ENCODE measurements at places on chromosomes 7 and 10.

DNA sequence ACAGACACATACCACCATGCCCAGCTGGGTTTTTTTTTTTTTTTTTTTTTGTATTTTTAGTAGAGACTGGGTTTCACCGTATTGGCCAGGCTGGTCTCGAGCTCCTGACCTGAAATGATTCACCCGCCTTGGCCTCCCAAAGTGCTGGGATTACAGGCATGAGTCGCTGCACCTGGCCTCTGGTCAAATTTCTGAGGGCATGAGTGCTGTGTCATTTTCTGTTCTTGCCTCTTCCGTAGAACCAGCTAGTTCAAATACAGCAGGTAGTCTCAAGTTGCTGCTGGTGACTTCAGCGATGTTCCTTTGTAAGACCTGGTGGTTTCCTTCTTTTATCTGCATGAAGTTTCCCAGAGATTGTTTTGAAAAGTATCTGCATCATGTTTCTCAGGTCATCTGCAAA, 134.8 kb upstream of the SHH start:
- DNase-seq, result no peak

DNA sequence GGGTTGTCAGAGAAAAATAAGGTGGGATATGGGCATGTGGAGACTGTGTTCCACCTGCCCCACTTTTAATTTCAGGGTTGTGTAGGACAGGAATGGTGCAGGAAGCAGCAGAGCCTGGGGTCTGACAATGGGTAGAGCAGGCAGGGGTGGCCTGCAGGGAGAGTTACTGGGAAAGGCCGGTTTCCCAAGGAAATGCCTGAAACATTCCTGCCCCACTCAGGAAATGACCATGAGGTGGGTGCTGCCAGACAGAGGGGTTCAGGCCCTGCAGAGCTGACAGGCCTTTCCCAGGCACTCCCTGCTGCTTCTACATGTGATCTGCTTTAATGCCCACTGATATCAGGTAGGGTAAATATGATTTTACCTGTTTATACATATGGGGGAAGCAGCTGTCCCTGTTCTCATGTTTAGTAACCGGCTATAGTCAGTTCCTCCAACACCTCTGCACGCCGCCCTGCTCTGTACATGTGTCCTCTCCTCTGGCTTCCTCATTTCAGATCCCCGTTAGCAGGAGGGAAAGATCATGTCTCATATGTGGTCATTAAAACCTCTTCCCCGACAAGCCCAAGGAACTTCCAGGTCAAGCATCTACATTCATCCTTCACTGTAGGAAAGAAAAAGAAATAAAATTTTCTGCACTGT, 118.6 kb upstream of the PRSS58 start:
- no peak for DNase-seq

GRCh38 chr7:3733541-3734140, 432.6 kb downstream of the SDK1 start:
- no peak for DNase-seq

DNA sequence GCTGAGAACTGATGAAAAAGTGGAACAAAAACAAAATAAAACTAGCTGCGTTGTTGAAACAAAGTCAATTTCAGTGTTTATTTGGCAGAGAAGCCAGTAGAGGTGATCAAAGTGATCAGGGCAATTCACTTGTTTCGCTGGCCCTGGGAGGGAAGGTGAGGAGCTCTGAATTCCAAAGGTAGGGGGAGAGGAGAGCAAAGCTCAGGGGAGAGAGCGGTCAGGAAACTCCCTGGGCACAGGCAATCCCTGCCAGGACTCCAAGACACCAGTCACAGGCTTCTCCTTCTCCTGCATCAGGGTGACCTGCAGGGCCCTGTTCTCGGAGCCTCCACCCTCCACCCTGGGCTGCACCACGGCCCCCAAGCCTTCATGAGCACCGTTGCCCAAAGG, 6.8 kb upstream of the KIAA1217 start:
- DNase-seq, result no peak

DNA sequence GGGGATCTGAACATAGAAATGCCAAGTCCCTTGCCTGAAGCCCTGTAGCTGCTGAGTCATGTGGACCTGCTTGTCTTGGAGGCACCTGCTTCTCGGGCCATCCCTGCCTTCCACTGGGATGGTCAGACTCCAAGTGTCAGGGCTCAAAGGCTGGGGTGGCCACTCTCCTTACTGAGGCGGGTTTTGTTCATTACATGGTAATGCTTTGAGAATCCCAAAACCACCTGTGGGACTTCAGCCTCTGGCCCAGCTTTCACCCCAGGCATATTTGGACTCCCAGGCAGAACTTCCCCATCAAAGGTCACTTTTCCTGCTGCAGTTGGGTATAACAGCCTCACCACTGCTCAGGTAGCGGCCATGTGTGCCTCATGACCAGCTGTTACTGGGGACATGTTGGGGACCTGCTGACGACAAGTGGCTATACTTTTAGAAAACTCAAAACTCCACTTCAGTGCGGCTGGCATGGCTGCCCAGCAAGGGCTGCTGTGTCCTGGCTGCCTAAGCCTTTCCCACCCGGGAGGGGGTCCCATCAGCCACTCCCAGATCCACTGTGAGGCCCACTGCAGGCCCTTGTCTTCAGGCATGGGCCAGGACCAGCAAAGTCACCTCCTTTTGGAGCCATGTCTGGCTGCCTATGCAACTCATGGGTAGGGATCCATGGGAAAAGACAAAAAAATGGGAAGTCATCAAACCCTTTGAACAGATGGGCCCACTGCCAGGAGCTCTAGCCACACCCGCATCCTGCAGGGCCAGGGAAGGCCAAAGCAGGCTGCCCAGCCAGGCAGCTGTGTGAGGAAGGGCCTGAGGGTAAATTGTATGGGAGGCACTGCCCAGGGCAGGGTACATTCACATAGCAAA, 96.7 kb downstream of the ARHGAP22 start:
- DNase-seq, result no peak

DNA sequence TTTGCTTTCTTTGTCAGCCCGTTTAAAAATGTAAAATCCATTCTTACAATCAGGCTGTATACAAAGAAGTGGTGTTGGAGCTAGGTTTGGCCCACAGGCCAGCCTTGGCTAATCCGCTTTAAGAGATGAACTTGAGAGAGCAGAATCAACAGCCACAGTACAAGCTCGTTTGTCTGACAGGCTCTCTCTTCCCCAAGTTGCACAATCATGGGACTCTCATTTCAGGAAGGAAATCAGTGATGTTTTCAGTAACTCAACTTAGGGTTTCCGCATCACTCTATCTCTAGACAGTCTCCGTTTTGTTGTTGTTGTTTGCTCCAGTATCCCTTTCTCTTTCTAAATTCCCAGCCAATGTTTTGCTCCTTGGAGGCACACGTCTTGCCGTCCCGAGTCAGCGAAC, 582.0 kb upstream of the MKI67 start:
- no peak for DNase-seq

DNA sequence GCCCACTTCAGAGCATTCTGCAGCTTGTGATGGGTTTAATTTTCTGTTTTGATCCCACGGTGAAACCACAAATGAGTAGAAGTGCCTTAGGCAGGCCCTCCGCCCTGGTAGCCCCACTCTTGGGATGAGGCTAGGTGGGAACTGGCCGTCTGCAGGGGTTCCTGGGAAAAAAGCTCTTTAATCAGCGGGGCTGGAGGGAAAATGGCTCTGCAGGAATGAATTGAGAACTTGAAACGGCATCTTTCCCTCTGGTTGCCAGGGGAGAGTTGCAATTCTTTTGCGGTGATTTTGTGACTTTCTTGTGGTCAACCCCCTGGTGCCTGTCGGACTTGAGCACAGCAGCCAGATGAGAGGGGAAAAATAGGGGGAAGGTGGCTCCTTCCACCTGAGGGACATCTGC, 32.7 kb downstream of the COL26A1 start:
- no peak for DNase-seq

DNA sequence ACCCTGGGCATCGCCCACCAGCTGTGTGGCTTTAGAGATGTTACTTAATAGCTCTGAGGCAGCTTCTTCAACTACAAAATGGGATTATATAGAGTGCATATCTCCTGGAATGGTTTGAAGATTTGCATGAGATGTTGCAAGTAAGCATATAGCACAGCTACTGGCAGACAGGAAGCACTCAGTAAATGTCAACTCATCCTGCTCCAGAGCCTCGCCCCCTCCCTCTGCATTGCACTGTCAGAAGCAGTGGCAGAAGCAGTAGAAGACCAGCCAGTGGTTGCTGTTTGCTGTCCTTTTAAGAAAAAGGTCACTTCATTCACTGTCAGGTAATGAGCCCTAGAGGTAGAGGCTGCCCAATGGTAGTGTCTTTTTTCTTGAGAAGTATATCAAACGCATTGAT, 180.0 kb upstream of the GHITM start:
- DNase-seq, result no peak

- no peak for DNase-seq
These were observed at the start of gene COL26A1 for GRCh38 chr7:101362334-101363195. TSS of gene COL26A1 (plus strand) at chr7:101362875. CDS start at chr7:101363033, 158 bp downstream.

GRCh38 chr10:29804025-29804852, 169.5 kb upstream of the SVIL start:
- no peak for DNase-seq

- no peak for DNase-seq
These were observed 5.0 kb upstream of the TACR2 start for GRCh38 chr10:69421611-69422308.

DNA sequence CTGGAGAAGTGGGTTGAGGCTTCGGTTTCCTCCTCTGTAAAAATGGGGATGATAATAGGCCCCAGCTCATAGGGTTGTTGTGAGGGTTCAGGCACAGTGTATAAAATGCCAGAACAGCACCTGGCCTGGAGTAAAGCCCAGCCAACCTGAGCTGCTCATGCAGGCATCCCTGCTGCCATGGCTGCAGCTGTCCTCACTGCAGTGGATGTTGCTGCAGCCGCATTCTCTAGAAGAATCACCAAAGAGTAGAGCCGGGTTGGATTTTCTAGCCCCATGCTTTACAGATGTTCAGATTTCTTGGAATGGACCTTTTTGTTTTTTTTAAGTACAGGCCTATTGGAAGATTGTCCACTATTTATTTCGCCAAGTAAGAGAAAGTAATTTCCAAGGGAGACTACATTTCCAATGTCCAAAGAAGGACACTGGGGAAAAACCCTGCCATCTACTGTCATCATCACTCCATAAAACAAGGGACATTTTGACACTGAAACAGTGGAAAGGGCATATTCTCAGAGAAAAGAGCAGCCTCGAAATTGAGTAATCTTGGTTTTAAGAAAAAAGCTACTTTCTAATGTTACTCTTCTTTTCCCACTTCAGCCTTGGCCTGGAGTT, 147.5 kb upstream of the TCF7L2 start:
- DNase-seq, result no peak

- no peak for DNase-seq
These were observed 331.8 kb downstream of the NRG3 start for GRCh38 chr10:82206831-82207230.

DNA sequence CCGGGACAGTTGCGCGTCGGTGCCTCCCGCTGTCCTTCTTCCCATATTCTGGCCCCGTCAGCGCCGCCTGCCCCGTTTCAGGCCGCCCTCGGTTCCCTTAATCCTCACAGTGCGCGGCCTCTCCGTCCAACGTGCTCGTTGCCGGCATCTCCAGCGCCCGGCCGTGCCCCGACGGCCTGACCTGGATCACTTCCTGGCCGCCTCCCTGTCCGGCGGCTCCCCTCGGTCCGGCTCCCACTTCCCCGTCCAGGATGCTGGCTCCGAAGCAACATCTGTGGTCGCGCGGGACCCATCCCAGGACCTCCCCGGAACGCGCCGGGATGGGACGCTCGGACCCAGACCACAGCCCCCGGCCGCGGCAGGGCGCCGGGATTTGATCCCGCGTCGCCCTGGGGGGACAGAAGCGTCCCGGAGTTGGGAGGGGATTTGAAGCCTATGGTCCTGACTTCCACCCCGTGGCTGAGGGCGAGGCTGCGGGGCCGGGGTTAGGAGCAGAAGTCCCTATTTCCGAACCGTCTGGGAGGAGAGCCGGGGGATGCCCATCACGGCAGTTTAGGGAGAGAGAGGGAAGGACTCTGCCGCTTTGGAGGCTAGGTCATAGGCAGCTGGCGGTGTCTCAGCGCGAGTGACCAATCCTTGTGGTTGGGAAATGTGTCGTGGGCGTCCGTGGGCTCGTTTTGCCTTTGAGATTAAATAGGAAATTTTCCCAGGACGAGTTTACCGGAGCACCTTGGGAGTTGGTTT, 53.8 kb downstream of the KCTD7 start:
- peak; percentile 5 for DNase-seq

DNA sequence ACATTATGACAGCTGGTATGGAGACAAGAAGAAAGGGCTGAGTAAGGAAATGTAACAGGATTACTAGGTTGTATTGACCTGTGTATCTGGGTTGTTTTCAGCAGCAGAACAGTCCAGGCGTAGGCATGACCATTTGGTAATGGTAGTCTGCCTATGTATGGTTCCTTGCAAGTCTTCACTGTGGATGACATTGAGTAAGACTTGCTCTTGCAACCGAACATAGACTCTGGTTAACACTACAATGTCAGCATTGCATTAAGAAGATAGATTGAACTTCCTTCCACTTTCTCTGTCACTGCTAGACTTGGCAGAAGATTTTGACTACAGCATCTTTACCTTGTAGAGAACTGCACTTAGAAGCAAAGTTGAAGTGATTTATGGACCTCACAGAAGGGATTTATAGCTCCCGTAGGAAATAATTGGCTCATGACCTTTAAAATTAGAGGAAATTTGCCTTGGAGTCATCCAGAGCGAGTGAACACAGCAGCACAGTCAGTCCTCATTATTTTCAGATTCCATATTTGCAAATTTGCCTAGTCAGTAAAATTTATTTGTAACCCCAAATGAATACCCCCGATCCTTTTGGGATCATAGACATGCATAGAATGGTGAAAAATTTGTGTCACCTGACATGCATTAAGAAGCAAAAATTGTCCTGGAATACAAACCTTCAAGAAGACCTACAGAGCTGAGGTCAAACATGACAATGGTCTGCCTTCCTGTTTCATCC, 79.6 kb upstream of the STRIP2 start:
- DNase-seq, result no peak

DNA sequence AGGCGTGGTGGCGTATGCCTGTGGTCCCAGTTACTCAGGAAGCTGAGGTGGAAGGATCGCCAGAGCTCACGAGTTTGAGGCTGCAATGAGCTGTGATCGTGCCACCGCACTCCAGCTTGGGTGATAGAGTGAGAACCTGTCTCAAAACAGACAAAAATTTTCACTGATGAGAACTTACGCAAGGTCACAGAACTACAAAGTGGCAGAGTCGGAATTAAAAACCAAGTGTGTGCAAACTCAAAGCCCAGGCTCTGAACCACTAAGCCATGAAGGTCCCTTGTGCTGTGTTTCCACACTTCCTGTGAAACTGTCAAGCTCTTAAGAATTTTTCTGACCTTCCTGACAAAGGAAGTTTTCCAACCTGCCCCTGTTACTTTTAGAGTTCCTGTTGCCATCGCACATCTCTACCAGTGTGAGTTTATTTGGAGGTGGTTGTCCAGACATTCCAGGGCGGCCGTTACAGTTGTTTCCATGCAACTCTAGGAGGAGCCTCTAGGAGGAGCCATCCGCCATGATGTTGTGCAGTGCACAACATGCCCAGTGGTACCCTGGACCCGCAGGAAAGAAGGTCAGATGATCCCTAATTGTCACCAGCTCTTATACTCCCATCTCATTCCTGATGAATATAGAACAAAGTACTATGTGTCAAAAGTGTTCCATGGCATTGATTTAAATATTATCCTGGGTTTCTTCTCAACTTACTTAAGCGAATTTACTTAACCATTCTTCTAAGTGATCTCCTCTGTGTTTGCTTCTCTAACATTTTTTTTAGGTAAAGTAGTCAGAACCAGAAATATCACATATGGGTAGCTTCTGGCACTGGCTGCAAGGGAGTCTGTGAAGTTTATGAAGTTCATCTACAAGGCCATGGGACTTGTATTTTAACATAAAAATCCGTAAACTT, 49.0 kb upstream of the LYZL1 start:
- no peak for DNase-seq

GRCh38 chr10:117544711-117545140, 2.2 kb downstream of the EMX2 start:
- no peak for DNase-seq

All from activated T-helper 9 cell treated with anti-CD3 and anti-CD28 coated beads, Interleukin-2, amount 50 U/mL, for 16 hours (primary cell).